Stimulated activated CD8-positive, alpha-beta memory T cell treated with anti-CD3 and anti-CD28 coated beads, Interleukin-4, amount 100 ng/mL, for 1 hour (primary cell): ENCODE measurements at places on chromosomes 13 and 19.
A peak's percentile ranks its signal among the peaks of the same experiment; 100 is the strongest.

GRCh38 chr13:23739596-23739995, 149.6 kb downstream of the MIPEP start:
- no peak for DNase-seq

- DNase-seq = no peak
Observed at GRCh38 chr19:42683917-42684513, 56.3 kb downstream of the PSG3 start.

GRCh38 chr19:19261350-19262189, 11.5 kb downstream of the TM6SF2 start:
- DNase-seq = no peak

DNA sequence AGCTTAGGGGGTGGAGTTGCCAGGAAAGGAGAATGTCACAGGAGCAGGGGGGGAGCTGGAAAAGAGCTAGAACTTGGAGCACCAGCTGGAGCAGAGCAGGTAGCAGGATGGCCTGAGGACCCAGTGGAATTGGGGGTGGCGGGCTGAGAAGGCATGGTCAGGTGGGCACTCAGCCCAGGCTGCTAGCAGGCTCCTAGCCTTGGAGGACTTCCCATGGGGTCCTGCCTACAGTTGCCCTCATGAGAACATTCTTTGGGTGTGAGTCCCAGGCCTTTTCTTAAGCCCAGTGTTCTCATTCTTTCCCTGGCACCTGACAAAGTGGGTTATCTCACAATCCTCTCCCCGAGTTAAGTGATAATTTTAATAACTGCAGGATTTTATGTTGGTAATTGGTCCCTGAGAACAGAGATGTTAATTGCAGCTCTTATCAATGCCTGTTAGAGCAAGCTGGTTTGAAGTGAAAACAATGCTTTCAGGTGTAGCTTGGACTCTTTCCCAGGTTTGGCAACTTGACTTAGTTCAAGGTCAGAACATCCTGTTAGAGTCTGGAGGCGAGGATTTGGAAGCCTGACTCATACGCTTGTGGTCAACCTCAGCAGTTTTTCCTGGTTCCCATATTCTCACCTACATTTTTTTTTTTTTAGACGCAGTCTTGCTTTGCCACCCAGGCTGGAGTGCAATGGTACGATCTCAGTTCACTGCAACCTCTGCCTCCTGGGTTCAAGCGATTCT, 18.1 kb upstream of the OLFM4 start:
- DNase-seq = no peak

- no peak for DNase-seq
Observed at GRCh38 chr13:102466610-102467190, 64.9 kb upstream of the FGF14 start.

GRCh38 chr13:109749365-109749764, 37.0 kb downstream of the IRS2 start:
- no peak for DNase-seq

- no peak for DNase-seq
Observed at GRCh38 chr19:18259893-18260292, 14.4 kb downstream of the IQCN start.

DNA sequence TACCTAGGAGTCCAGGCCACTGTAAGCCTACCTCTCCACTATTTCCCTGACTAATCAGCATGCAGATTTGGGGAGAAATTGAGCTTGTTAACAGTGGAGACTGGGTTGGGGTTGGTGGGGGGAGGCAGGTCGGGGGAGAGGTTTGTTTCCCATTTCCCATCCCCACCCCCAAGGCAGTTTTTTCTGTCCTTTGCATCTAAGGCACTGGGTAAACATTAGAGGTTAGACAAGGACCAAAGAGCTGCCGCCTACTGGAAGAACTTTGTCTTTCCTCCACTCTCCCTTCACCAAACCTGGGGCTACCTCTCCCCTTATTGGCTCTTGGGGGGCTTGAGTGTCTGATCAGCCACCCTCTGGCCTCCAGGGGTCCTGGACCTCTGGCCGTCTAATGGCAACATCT, 953 bp downstream of the KCNN4 start:
- DNase-seq = no peak

GRCh38 chr13:32917504-32917903, 98.7 kb upstream of the KL start:
- no peak for DNase-seq

DNA sequence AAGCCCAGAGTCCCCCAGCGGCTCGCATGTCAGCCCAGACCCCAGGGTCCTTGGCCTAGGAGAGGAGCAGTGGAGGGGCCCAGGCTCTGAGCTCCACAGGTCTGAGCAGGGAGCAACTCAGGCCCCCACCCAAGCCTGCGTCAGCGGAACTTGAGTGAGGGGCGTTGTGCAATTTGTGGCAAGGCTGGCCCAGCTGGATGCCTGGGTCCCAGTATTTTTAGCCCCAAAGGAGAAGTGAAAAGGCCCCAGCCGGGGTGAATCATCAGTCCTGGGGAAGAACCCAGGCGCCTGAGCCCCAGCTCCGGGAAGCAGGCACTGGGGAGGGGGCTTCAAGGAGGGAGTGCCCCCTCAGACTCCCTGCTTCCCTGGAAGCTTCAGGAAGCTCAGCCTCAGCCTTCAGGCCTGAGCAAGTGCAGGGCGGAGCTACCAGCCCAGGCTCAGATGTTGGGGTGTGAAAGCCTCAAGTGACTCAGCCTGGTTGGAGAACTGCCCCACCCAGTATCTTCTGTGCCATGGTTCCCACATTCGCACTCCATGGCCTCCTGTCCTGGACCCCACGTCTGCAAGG, 7.2 kb downstream of the MED29 start:
- peak; percentile 32 for DNase-seq

- DNase-seq = no peak
Observed at GRCh38 chr19:10219678-10220077, 11.5 kb downstream of the S1PR2 start.

DNA sequence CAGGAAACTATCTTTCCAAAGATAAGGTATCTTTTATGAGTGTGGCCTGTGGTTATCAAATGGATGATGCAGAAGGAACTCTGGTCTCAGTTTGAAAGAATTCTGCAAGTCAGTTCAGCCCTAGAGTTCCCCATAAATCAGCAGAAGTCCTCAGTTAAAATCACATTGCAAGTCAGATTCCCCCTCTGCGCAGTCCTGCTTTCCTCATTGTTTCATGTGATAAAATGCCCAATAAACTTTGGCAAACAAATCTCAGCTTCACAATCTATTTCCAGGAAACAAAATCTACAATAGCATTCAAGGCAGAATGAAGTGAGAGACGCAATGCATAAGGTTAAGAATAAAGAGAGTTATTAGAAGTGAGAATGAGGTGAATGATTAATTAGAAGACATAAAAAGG, 216.3 kb upstream of the KLHL1 start:
- no peak for DNase-seq

DNA sequence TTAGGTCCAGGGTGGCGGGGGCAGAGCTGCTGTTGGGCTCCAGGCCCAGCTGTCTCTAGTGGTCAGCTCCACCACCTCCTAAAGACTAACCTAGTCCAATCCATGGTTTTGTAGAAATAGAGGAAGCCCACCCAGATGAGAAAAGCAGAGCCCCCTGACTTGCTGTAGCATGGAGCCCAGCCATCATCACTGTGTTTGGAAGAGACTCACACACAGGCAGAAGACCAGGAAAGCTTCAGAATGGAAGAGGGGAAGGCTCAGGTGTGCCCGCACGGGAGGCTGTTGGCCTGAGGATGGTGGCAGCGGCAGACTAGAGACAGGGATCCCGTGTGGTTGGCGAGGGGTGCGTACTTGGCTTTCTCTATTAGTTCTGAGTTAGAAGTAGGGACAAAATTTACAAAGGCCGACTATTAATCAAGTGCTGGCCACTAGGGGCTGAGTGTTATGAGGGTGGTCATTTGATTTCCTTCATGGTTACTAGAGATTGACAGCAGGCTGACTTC, 193.2 kb upstream of the SOX1 start:
- DNase-seq = no peak

GRCh38 chr13:42073683-42074082, 25.2 kb downstream of the DGKH start:
- no peak for DNase-seq

DNA sequence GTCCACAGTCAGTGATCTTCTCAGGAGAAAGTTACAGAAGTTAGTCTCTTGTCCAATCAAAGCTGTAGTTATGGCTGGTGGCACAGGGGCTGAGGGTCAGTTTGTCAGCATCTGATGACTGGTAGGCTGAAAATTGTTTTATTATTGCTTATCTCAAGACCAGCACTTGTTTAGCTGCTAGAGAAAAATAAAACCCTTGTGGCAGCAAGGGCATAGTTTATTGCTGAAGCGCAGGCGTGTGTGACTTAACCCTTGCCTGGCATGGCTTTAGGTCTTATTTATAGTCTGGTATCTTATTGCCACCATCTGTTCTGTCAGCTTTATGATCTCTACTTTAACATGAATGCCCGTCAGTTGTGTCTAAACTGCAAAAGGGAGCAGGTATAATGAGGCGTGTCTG, 154.7 kb downstream of the USP12 start:
- DNase-seq = no peak

GRCh38 chr19:41525989-41526388, 50.0 kb upstream of the CEACAM21 start:
- no peak for DNase-seq

- DNase-seq = no peak
Observed at GRCh38 chr19:524062-524674, 7.4 kb upstream of the CDC34 start.

- DNase-seq = no peak
Observed at GRCh38 chr19:44722131-44723121, 23.5 kb downstream of the CEACAM16 start.

GRCh38 chr13:41696163-41697003, 239.0 kb downstream of the RGCC start:
- DNase-seq = no peak

GRCh38 chr13:36163286-36163685, 32.1 kb upstream of the DCLK1 start:
- no peak for DNase-seq

DNA sequence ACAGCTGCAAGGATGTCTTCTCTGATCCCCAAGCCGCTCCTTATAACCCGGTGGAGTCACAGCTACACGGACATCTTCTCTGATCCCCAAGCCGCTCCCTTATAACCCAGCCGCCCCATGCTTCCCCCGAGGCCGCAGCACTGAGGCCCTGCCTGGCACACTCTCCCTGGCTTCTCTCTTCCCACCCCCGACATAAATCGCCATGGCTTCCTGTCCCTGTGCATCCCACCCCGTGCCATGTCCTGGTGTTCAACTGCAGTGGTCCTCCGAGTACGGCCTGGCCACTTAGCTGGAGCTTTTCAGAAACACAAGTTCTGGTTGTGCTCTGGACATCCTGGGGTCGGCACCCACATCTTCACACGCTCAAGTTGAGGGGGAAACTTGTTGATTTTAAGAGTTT, 60.4 kb downstream of the RASA3 start:
- DNase-seq = no peak

- no peak for DNase-seq
Observed at GRCh38 chr13:77807431-77808135, 110.1 kb downstream of the SLAIN1 start.

DNA sequence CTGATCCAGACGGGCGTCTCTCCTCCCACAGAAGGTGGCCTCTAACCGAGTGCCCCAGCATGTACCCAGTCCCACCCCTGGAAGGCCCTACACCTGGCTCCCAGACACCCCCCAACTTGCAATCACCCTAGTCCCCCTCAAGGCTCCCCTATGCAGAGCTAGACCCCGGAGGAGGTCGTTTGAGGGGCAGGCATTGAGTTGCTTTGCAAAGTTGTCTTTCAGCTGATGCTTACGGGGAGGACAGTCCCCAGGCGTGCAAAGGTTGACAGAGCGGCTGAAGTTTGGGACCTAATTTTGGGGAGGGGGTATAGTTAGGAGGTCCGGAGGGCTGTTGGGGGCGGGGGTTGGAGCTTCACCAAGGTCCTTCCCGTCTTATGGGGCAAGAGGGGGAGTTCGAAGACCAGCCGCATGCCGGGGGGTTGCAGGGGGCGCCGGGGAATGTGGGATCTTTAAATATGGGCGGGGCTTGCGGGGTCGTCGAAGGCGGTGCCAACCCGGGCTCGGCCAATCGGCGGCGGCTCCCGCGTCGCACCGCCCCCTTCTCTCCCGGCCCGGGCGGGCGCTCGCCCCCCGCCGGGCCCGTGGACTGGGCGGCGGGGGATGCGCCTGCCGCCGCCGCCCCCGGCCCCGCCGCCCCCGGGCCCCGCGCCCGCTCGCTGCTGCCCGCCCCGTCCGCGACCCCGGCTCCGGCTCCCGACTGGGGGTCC, at the start of gene KCNN1:
TSS of gene KCNN1 (plus strand) at position 558 of the 707 bp plus-strand sequence. CDS start 6,782 bp downstream, outside the sequence.
- DNase-seq = no peak

GRCh38 chr13:31930490-31930889, 101.1 kb upstream of the FRY start:
- no peak for DNase-seq
